ENCODE measurements at places on chromosomes 16 and 17.

GRCh38 chr17:55446581-55447205, 25.1 kb upstream of the MMD start:
- no peak for DNase-seq

DNA sequence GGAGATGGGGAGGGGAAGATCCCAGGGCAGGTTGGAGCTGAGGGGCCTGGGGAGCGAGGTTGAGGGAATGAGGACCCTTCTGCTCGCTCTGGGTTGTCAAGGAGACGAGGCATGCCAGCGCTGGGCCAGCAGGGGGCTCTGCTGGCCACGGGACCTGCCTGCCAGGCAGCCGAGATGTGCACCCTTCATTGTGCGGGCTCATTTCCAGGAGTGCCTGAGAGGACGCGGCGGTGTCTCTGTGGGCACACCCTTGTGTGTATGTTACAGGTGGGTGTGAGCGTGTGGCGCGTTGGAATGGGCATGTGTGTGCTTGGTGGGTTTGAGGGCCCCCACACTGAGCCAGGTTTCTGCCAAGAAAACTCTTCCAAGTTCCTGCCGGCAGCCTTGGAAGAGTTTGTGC, 15.9 kb downstream of the ARHGAP23 start:
- peak; percentile 92 for DNase-seq

GRCh38 chr16:81415751-81416150, 28.9 kb upstream of the CMIP start:
- DNase-seq: peak; percentile 63

DNA sequence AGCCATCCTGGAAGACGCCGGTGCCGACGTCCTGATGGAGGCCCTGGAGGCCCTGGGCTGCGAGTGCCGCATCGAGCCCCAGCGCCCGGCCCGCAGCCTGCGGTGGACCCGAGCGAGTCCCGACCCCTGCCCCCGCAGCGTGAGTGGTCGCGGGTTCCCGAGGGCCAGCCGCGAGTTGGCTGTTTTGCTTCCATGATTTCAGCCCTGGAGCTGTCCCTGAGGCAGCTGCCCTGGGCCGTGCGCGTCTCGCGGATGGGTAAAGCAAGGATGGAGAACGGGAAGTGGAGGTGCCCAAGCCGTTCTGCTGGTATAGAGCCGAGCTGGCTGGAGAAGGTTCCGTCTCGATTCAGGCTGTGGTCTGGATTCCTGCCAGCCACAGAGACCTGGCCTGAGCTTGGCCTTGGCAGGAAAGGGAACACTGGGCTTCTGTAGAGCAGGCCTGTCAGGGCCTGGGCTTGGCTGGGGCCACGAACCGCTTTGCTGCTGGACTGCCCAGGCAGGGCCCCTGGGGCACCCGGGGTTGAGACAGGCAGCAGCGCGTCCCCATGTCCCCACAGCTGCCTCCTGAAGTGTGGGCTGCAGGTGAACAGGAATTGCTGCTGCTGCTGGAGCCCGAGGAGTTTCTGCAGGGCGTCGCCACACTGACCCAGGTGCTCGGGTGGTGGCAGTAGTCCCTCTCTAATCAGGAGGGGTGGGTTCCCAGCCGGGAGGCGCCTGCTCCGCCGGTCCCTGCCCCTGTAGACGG, 941 bp upstream of the MRPS34 start:
- no peak for DNase-seq

DNA sequence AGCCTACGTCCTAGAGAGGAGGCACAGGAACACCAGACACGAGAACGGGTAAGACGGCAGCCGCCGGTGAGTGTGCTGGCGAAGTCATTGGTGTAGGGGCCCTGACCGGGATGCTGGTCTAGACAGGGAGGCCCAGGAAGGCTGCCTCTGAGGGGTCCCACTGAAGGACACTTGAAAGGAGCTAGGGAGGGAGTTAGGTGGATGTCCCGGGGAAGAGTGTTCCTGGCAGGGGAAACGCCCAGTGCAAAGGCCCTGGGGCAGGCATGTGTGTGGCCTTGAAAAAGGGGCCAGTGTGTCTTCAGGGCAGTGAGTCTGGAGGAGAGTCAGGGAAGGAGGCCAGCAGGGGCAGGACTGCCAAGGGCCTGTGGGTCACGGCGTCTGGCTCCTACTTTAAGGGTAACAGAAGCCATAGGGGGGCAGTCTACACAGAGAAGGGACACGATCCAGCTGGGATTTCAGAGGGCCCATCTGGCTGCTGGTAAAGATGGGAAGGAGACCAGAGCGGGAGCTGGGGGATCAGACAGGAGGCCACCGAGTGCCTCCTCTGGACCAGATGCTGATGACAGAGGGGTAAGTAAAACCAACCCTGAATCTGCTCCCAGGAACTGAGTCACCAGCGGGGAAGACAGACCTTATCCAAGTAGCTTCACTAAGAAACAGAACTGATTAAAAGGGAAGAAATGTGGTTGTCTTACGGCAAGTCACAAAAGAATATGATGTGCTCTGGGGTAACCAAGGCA, 115.9 kb downstream of the LITAF start:
- DNase-seq: no peak

- no peak for DNase-seq
These were observed 231.0 kb upstream of the EEF2KMT start for GRCh38 chr16:5328546-5328945.

DNA sequence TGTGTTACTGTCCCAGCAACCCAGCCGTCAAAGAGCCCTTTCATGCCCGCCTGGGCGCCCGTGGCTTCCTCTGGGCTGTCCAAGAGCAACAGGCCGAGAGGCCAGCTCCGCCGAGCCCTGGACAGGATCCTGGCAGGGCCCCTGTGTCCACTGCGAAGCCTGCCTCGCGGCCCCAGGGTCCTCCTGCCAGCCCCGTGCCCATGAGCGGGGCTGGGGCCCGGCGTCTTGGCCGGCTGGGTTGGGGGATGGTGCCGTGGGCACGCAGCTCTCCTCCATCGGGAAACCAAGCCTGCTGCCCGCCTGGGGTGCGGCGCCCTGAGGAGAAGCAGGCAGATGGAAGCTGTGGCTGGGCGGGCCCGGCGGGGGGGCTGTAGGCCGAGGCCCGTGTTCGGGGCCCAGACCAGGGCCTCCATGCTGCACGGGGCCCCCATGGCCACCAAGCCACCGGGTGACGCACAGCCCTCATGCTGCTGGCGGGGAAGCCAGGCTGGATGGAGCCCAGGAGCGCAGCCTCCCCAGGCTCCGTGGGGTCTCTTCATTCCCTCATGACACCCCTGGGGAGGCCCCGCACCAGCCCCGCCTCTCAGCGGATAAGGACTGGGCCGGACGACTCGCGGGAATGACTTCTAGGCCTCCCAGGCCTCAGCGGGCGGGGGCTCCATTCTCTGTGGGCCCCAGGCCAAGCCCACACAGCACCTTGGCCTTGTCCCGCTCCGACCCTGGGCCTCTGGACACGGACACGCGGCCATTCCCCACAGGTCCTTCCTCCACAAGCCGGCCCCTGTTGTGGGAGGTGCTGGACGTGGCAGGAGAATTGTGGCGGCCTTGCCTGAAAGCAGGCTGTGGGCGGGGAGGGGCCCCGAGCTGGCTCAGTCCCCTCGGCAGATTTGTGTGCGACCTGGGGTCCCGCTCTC, at the start of gene C1QTNF8:
Gene C1QTNF8, minus strand, starts transcription at position 76 of the 914 bp plus-strand sequence. CDS start 1,322 bp downstream, outside the sequence.
- DNase-seq: no peak

- no peak for DNase-seq
These were observed 4.6 kb upstream of the ATP2A1 start for GRCh38 chr16:28873543-28874201.

DNA sequence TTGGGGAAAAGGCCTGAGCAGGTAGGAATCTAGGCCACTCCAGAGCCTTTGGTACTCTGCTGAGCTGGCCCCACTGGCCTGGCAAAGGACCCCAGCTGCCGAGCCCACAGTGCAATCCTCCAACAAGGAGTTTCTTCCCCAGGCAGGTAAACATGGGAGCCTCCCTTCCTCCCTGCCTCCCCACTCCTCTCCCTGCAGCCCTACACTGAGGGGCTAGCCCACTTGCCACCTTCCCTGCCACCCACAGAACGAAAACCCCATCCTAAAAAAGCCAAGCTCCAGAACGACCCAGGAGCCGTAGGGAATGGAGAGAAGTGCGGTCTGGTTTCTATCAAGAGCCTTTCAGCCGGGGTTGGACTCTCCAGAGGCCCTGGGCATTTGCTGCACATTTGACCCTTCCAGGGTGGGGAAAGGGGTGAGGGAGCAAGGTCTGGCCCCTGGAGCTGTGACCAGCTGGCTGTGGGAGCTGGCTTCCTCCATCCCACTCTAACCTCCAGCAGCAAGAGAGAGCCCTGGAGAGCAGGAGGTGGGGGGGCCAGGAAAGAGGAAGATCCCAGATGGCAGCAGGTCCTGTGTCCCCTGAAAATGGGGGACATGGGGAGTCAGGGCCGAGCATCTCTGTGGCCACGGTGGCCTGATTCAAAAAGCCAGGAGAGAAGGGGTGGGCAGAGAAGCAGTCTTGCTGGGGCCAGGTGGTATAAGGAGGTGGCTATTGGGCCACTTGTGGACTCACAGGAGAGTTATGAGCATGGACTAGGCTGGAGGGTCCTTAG, 1.3 kb downstream of the HID1 start:
- DNase-seq: no peak

GRCh38 chr17:38562903-38563302, 42.8 kb downstream of the SRCIN1 start:
- DNase-seq: no peak

DNA sequence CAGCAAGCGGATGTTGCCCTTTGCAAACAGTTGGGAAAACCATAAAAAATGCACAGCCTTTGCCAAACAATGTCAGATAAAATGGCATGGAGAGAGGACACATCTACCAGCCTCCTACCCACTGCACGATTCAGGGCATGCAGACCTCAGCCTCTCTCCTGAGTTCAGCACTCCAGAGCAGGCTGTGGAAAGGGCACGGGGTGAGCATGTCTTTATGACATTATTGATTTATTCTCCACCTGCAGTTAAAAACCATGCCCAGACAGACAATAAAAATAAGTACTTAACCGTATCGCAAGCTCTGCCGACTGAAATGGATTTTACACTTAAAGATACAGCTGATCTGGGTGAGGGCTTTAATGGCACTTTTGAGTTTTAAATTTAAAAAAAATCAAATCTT, 127.1 kb downstream of the MAF start:
- DNase-seq: no peak

- no peak for DNase-seq
These were observed 86.0 kb upstream of the AMZ2 start for GRCh38 chr17:68161644-68162428.

- peak; percentile 94 for DNase-seq
These were observed 141.4 kb downstream of the PMP22 start for GRCh38 chr17:15123593-15124263.

- no peak for DNase-seq
These were observed 22.9 kb upstream of the CORO6 start for GRCh38 chr17:29645515-29646051.

DNA sequence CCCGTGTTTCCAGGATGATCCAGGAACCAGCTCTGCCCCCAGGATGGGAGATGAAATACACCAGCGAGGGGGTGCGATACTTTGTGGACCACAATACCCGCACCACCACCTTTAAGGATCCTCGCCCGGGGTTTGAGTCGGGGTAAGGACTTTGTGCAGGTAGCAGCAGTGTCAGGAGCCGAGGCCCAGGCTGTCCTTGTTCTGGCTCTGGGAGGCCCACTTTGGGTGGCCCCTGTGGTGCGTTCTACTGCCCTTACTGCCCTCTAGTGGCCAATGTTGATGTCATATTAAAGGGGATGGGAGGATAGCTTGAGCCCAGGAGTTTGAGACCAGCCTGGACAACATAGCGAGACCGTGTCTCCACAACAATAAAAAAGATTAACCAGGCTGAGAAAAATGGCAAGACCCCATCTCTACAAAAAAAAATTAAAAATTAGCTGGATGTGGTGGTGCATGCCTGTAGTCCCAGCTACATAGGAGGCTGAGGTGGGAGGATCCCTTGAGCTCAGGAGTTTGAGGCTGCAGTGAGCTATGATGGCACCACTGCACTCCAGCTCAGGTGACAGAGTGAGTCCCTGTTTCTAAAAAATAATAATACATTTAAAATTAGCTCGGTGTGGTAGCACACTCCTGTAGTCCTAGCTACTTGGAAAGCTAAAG, 20.9 kb upstream of the CLEC18A start:
- DNase-seq: peak; percentile 79

DNA sequence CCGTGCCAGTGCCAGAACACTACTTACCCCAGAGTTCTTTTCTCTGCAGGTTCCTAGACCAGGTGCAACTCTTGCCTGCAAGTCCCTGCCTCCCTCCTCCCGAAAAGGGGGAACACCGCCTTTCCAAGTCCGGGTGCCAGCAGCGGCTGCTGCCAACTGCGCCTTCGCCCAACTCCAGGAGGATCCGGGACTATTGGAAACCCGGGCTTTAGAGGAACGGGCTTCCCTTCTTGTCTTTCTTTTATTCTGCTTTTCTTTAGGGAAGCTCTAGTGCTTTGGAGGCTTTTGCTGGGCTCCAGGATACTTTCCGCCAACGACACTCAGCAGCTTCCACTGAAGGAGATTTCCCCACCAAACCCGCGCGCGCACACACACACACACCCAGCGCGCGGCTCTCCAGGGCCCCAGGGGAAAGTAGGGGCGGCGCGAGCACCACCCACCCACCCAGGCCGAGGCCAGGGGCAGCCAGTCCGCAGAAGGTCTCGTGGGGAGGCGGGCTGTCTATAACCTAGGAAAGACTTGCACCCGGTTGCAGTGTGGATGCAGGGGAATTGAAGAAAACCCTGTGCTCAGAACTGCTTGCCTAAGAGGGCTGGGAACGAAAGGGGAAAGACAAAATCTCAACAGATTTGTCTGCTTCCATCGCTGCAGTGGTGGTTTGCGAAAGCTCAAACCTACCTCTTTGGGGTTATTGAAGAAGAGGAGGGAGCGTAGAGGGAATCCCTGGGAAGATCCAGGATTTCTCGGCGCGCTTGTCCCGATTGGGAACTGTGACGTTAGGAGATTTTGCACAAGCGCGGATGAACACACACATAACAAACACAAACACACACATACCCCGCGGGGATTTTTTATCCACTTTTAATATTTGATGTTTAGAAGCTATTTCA, 977 bp upstream of the CA10 start:
- peak; percentile 55 for DNase-seq

DNA sequence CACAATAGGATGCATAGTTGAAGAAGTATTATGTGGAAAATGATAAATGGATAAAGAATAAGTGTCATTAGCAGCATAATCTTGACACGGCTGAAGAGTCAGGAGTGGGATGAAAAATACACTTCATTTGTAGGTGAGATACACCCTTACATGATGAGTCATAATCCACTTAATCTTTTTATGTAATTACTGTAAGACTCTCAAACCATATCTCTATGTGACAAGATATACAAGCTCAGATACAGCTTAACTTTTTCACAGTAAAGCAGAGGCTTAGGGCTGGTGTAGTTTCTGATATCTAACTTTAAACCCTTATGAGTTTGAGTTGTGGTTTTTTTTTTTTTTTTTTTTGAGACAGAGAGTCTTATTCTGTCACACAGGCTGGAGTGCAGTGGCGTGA, 101.2 kb downstream of the FTO start:
- no peak for DNase-seq

Data from islet precursor cell (in vitro differentiated cells).